ENCODE measurements at places on chromosomes 13 and 19.
A peak's percentile ranks its signal among the peaks of the same experiment; 100 is the strongest.

DNA sequence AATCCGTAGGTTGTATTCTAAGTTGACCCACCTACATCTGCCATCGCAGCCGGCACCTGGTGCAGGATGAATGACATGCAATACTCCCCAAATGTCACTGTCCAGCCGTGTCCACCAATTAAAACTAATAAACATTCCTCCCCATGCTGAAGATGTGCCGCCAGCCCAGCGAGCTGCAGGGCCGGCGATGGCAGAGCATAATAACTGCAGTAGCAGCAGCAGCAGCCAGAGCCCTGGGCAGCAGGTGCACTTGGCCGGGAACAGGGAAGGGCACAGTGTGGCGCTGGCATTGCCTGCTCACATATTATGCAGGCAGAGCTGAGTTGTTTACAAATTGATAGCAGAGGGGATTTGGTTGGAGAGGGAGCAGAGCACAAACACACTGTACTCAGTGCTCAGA lies 754.9 kb downstream of the OLFM4 start:
- no peak for DNase-seq

DNA sequence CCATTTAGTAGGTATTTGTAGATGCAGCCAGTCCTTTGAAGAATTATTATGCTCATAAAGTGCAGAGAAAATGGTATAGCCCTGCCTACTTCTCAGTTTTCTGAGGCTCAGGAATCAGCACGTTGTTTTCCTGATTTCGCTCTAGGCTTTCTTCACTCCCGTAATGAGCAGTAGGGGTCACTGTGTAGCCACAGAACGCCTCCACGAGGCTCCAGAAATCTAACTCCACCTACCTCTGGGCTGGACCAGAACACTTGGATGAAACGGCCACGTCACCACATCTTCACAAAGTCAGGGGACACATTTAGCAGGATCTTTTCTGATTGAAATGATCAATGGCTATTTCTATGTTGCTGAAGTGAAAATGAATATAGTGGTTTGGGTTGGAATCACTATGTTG lies 49.8 kb upstream of the GTF3A start:
- peak; percentile 56 for DNase-seq

DNA sequence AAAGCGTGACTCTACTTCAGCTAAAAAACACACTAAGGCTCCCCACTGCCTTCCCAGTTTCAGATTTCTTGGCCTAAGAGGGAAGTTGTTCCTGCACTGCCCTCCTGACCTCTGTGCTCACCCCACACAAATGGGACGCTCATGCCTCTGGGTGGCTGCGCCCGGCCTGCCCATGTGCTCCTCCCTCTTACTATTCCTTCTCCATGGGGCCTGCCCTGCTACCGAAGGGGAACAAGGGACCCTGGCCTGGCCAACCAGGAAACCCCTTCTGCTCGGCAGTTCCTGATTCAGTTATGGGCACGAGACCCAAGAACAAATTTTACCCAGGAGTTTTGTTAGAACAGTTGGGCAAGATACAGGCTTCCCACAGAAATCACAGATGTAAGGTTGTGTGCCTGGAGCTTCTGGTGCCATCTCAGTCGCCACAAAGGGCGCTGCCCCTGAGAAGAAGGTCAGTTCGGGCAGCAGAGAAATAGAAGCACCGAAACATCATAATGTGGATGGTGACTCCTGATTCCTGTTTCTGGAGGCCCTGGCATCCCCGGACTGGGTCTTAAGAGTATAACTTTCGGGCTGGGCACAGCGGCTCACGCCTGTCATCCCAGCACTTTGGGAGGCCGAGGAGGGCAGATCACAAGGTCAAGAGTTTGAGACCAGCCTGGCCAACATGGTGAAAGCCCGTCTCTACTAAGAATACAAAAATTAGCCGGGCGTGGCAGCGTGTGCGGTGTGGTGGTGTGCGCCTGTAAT lies 5.4 kb upstream of the PLPP2 start:
- DNase-seq = no peak

DNA sequence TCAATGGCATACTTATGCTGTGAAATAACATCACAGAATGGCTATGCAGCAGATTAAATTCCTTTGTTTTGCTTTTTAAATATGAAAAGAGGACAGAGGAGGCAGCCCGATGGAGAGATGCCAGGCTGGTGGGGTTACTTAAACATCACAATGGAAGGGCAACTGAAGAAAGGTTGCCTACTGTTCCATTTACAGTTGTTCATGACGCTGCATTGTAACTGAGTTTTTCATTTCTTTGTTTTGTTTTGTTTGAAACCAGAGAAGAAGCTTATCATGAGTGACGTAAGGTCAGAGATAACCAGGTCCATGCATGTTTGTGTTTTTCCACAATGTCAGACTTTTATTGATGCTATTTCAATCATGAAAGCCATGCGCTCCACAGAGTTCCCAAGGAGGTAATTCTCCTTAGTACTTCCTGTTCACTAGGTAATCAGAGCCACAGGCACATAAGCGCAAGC lies 273.8 kb downstream of the LHFPL6 start:
- no peak for DNase-seq

GRCh38 chr19:7307590-7308218 lies 13.5 kb upstream of the INSR start:
- DNase-seq = no peak

DNA sequence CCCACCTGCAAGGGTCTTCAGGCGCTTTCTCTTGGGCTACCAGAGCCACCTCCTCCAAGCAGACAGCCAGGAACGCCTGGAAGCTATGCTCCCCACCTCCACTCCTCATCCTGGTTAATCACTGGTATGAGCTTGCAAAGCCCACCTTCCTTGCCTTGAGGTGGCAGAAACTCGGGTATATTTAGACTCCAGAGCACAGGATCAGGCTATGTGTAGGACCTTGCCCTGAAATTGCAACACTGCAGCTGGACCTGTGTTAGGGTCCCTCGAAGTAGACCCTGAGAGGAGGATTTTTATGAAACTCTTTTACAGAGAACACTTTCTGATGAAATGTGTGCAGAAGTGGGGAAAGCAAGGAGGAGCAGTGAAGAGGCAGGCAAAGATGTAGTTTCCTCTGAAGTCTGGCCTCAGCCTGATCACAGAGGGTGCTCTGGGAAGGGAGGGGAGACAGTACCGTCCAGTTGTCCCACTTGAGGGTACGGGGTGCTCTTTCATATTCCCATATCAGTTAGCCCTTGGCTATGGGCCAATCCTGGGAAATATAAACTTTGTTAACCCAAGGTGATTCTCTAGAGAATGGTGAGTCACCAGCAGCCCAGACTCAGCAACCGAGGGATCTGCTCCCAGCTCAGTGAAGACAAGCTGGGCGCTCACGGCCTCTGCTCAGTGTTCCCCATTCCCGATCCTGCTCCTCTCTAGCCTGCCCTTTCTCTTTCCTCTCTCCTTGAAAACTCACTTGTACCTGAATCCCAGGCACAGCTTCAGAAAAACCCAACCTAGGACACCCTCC lies 157.9 kb downstream of the UQCRFS1 start:
- no peak for DNase-seq

DNA sequence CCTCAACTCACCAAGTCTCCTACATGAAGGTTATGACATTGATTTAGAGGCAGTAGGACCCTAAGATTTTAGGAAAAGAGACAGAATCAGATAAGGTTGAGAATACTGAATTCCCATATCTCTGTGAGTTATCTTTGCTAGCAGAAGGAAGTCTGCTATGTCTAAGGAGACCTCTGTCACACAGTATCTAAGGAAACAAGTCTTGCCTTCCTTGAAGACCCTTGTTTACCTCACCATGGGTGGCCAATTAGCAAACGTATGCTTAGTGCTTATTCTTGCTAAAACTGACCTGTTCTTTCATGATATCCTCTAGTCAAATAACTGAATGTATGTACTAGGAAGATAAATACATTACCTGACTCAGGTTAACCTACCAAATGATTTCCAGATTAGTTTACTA lies 855.4 kb upstream of the SLITRK1 start:
- no peak for DNase-seq

- DNase-seq = peak; percentile 30
Observed at GRCh38 chr13:45807520-45808099, 43.9 kb downstream of the SIAH3 start.

DNA sequence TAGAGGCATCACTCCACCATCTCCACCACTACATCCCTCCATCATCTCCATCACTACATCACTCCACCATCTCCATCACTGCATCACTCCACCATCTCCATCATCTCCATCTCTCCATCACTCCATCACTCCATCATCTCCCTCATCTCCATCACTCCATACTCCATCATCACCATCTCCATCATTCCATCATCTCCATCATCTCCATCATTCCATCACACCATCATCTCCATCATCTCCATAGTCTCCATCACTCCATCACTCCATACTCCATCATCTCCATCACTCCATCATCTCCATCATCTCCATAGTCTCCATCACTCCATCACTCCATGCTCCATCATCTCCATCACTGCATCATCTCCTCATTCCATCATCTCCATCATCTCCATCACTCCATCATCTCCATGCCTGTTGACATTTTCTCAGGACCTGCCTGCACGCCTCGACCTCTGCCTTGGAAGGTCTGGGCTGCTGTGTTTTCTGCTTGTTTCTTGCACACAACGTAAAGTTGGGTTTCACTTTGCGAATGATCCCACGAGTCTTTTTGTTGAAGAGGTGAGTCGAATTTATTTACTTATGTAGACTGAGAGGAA lies 21.2 kb upstream of the RASA3 start:
- DNase-seq = no peak

GRCh38 chr13:51287758-51288157 lies 51.7 kb upstream of the SERPINE3 start:
- no peak for DNase-seq

DNA sequence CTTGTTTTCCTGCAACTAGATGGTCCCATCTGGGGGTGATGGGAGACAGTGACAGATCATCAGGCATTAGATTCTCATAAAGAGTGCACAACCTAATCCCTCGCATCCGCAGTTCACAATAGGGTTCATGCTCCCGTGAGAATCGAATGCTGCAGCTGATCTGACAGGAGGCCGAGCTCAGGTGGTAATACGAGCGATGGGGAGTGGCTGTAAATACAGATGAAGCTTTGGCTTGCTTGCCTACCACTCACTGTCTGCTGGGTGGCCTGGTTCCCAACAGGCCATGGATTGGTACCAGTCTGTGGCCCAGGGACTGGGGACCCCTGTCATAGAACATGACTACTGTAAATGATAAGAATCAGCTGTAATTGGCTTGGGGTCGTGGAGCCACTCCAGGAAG lies 28.0 kb downstream of the WDR88 start:
- no peak for DNase-seq

DNA sequence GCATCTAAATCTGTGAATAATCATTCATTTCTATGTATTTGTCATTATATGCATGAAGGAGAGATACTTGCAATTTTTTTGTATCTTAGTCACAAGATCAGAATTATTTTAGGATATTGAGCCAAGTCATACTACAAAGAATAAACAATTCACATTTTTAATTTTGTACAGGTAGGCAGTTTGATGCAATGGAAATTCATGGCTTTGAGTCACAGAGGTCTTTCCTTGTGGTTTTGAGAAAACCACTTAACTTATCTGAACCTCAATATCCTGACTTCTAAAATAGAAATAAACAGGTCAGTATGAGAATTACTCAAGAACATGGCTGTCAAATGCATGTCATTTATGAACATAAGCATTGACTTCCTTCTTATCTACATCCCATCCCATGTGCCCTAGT lies 221.4 kb upstream of the SLC10A2 start:
- no peak for DNase-seq

DNA sequence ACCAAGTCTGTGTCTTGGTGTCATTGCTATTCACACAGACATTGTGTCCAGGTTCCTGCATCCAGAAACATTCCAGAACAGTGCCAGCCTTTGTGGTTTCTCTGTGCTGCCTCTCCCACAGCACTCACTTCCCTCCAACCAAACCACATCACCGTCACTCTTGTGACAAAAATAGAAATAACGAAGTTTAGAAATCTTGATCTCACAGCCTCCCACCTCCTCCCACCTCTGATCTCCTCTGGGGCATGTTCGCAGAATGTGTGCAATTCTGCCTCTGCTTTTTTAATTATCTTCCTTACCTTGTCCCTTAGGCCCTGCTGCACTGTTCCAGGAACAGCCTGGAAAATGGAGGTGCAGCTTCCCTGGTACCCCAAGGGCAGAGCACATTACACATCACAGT lies 8.7 kb upstream of the SERPINE3 start:
- no peak for DNase-seq

DNA sequence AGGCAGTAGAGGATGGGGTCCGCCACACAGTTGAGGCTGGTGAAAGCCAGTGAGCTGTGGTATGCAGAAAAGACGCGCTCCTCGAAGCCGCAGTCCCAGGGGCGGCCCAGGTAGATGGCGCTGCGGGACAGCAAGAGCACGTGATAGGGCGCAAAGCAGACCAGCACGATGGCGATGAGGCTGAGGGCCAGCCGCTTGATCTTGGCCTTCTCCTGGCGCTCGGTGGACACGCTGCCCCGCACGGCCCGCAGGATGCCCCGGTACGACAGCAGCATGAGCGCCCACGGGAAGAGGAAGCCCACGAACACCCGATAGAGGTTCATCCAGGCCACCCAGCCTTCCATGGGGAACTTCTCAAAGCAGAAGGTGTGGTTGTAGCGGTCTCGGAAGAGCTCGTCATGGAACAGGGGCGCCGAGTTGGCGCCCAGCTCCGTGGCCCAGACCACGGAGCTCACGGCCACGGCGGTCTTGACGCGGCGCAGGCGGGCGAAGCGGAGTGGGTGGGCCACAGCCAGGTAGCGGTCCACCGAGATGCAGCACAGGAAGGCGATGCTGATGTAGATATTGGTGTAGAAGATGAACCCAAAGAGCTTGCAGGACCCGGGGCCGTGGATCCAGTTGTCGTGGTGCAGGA lies 6.5 kb upstream of the OPA3 start:
- DNase-seq = no peak

DNA sequence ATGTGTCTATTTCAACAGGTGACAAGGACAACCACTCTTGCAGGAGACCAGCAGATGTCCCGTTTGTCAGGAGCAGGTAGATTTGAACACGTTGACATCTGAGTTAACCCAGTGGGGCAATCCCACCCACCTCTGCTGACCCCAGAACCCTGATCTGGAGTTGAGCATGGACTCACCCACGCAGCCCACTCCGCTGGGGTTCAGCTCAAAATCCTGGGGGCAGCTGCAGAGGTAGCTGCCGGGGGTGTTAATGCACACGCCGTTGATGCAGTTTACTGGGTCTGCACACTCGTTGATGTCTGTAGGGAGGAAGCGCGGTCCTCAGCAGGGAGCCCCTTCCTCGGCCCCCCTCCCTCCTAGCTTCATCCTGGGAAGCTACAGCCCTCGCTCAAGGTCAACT lies 39.9 kb downstream of the FBN3 start:
- no peak for DNase-seq

GRCh38 chr13:50509167-50509566 lies 334.3 kb downstream of the DLEU7 start:
- no peak for DNase-seq

All from stimulated activated naive CD8-positive, alpha-beta T cell treated with anti-CD3 and anti-CD28 coated beads, Interleukin-15, amount 100 ng/mL, for 72 hours (primary cell).